Hematopoietic multipotent progenitor cell treated with erythropoietin and hydrocortisone succinate and interleukin-3 and kit ligand, for 6 days (in vitro differentiated cells): ENCODE measurements at places on chromosomes 11 and 22.

DNA sequence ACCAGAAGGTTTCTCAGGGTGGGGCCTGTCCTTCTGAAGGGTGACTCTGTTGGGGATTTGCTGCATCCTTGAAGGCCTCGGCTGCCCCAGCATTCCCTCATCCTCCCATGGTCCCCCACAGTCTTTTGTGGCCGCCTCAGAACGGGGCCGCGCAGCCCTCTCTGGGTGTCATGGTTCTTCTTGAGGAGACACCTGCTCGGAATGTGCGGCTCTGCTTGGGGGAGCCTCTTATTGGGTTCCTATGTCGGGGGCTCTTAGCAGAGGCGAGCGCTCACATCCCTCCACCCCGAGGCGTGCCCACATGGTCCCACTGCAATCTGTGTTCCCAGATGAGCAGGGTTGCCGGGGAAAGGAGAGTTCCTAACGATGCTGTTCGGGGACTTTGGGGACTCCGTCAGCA, 1008.4 kb downstream of the BRD1 start:
- DNase-seq, result no peak

DNA sequence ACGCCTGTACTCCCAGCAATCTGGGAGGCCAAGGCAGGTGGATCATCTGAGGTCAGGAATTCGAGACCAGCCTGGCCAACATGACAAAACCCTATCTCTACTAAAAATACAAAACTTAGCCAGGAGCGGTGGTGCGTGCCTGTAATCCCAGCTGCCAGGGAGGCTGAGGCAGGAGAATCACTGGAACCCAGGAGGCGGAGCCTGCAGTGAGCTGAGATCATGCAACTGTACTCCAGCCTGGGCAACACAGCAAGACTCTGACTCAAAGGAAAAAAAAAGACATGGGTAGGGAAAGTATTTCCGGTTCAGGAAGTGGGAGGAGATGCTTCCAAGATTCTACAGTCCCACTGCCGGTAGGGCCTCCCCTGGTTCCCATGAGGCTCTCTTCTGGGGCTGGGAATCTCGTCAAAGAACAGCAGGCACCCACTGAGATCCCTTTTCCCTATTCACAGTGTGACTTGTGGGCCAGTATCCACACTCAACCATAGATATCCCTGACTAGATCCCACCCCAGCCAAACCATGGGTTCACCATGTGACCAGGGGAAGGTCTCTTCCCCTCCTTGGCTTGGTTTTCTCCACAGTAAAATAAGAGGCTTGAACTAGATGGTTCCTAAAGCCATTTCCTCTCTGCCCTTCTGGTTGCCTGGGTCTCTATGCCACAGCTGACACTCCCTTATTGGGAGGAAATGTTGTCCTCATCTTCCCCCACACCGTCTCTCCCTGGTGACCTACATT, 443.3 kb downstream of the BUD13 start:
- no peak for DNase-seq

GRCh38 chr11:68141246-68142027, 20.2 kb upstream of the CHKA start:
- no peak for DNase-seq

GRCh38 chr11:17138562-17138961, 61.1 kb upstream of the RPS13 start:
- no peak for DNase-seq

- peak; percentile 89 for DNase-seq
Measured at GRCh38 chr11:77547863-77548551, 41.7 kb upstream of the AQP11 start.

DNA sequence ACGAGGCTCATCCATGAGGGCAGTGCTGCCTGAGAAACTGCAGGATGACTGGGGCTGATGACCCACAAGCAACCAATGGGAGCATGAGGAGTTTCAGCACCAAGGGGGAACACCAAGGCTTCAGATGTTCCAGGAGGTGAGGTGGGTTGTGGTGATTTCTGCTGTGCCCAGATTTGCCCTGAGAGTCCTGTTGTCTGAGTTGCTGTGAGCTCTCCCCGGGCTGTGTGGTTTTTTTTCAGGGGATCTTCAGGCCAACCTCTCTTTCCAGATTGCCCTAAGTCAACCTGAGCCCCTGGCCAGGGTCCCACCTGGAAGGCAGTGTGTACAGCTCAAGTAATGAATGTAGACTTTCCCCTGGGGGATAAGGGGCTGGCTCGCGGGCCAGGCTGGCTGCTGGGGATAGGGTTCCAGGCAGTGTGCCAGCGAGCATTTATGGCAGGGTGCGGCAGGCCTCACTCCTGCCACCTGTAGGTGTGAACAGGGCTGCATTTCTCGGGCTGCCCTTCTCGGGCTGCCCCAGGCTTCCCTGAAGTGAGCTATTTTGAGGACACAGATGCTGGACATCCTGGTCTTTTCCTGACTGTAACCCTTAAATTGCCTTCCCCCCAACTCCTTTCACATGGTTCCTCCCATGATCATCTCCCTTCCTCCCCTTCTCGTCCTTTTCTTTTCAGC, 9.8 kb downstream of the SLC22A6 start:
- DNase-seq, result peak; percentile 81

- no peak for DNase-seq
Measured at GRCh38 chr11:91178366-91178765, 955.5 kb upstream of the CHORDC1 start.

- DNase-seq, result no peak
Measured at GRCh38 chr11:41458641-41459040, 811 bp downstream of the LRRC4C start.

DNA sequence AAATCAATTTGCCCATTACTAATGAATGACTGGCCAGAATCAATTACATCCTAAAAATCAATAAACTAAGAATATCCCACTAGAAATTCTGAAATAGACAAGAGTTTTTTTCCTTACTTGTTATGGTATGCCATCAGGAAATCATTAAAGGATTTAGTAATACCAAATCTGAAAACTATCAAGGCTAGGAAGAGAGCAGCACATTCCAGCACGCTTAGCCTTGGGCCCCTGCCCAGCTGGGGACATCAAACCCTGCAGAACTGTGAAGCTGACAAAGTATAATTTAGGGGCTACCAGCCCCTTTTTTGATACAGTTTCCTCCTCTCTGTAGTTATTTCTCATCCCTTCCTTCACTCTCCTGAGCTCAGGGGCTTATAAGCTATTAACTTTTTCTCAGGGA, 247.8 kb upstream of the ZC3H12C start:
- no peak for DNase-seq

DNA sequence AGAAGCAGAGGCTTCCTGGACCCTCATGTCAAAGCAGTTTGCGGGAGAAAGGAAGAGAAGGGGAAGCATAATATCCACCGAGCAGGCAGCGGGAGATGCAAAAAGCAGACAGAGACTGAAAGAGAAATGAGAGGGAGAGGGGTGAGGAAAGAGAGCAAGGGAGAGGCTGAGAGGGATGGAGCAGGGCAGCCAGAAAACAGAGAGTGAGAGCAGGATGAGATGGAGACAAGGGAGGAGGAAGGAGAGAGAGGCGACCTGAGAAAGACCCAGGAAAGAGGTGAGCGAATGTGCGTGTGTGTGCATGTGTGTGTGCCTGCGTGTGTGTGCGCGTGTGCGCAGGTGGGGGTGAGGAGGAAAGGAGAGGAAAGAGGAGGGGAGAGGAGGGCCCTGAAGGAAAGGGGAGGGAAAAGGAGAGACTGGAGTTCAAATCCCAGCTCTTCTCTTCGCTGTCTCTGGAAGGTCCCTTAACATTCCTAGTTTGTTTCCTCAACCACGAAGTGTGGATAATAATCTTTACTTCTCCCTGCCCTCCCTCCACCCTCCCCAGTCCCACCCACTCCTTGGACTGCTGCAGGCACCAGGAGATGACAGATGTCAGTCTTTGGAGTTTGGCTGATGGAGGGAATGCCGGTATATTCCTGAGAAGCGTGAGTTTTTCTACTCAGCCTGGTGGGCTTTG, 67.9 kb downstream of the ISX start:
- no peak for DNase-seq

DNA sequence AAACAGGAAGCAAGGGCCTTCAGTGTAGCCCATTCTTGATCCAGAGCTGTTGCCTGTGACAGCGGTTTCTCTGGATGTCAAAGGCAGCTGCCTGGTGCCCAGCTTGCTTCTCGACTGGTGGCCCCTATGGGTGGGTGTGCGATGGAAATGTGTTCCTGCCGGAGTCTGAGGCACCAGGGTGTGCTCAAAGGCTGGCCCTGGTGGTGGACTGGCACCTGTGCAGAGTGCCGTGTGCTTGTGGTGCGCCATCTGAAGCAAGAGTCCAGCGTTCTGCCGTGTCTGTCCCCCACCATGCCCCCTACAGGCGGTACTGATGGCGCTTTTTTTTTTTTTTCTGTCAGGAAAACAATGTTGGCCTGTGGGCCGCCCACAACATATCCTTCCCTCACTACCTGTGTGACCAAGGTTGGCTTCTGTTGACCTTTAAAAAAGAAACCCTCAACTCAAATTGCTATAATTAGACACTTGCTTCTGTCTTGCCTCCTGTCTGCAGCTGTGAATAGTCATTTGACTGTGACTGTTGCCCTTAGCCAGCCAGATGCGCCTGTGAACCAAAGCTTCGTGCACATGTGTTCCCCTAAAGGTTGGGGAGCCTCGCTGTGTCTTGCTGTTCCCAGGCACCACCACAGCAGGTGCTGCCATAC, 4.7 kb upstream of the RANBP1 start:
- peak; percentile 80 for DNase-seq

GRCh38 chr22:37680191-37680851, 4.9 kb downstream of the LGALS1 start:
- no peak for DNase-seq

GRCh38 chr11:102168481-102168880, 58.2 kb downstream of the YAP1 start:
- no peak for DNase-seq

GRCh38 chr11:115576606-115577380, 72.6 kb upstream of the CADM1 start:
- DNase-seq, result no peak

GRCh38 chr11:104060004-104060794, 23.8 kb downstream of the DDI1 start:
- DNase-seq, result no peak

DNA sequence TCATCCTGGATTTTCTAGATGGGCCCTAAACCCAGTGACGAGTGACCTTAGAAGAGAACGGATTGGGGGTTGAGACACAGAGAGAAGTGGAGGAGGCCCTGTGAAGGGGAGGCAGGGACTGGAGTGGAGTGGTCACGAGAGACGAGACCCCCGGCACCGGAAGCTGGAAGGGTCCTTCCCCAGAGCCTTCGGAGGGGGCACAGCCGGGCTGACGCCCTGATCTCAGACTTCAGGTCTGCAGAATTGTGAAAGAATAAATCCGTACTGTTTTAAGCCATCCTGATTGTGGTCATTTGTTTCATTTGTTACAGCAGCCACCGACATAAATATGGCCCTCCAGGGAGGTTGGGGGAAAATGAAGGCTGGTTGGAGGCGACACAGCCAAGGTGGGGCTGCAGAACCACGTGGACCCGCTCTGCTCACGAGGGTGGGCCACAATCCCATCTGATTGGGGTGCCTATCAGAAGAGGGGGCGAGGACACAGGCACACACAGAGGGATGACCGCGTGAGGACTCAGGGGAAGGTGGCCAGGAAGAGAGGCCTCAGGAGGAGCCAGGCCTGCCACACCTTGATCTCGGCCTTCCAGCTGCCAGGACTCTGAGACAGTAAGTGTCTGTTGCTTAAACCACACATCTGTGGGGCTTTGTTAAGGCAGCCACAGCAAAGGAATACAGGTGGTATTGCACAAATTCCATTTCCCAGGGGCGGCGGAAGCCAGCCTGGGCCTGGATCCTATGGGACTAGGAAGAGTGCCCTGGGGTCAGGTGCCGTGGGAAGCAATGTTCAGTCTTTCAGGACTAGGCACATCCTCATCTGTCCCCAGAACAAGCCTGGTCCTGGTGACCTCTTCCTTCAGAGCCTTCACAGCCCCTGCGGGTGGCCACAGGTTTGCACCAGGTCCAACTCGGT, 73.3 kb upstream of the SHANK2 start:
- no peak for DNase-seq

- DNase-seq, result no peak
Measured at GRCh38 chr22:50208939-50209892, 8.4 kb downstream of the SELENOO start.

DNA sequence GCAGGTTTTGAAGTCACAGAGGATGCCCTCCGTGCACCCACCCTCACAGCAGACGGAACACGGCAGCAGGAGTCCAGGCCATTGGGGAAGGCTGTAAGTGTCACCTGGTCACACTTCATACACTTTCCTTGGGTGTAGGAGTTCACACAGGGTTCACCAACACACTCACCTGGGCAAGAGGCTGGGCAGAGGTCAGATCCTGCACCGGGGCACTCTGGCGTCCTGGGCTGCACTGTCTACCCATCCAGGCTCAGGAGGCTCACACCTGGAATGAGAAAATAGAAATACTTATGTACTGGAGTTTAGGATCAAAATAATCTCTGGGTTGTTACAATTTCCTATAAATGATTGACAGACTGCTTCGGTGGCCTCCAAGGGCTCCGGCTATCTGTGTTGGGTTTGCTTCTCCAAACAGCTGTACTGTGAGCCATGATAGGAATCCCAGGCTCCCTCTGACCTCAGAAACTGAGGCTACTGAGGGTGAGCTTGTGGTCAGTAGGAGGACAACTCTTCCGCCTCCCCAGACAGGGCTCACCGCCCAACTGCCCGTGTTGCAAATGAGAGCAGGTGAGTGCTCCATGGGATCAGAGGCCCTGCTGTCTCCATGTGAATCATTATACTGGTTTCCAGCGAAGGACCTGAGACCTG, 20.1 kb upstream of the CARS1 start:
- DNase-seq, result no peak

GRCh38 chr11:58647141-58647699, 24.8 kb downstream of the CNTF start:
- no peak for DNase-seq

DNA sequence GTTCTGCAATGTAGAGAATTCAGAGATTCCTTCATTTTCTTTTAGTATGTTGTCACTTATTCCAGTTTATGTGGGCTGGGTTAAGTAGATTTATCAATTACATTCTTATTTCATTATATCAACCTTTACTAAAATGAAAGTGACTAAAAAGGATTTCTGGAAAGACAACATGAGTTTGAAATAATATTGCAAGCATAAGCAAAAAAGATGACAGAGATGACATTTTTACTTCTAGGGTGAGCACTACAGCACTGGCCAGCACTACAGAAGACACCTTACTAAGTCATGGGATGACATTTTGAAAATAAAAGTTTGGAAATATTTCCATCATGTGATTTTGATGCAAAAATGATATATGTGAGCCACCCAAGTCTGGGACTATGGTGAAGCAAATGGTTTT, 2.1 kb upstream of the USP47 start:
- no peak for DNase-seq

DNA sequence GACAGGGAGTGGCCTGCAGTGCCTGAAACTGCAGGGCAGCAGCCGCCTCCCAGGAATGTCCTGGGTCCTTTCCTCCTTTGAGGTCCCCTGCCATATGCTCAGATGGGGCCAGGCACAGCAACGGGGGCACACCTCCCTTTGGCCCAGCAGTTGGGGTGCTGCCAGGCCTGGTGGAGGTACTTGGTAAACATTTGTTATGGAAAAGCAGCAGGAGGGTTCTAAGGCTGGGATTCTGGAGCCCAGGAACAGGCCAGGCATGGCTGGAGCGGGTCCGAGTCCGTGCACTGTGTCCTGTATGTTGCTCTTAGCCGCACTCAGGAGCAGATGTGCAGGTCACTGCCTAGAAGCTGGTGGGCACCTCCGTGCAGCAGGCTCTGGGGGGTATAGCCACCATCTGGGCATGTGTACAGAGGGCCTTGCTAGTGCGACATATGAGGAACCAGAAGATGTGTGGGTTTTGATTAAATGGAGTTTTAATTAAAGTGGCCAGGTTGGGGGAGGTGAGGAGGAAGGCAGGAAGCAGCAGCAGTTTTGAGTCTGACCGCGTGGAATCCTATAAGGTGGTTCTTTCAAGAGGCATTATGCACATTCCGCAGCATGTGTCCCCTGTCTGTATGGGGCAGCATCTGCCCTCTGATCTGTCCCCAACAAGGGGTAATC, 1.5 kb downstream of the ADORA2A start:
- no peak for DNase-seq
